Immature natural killer cell (primary cell): ENCODE measurements at places on chromosomes 2 and 18.

DNA sequence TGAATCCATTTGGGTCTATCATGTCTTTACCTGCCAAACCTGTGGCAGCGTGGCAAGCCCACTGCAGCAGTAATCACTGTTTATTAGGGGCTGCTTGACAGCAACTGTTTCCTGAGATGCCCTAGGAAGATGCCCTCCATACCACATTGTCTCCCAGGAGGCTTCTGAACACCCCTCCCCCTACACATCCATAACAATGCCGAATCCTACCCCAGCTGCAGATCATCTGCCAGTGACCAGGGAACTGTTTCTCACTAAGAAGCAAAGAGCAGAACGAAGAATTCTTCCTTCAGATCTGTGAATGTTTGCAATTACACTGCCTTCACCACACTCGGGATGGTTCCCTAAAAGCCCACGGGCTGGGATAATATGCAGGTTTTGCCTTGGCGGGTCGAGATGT is 127.8 kb downstream of the VIT start:
- no peak for DNase-seq

DNA sequence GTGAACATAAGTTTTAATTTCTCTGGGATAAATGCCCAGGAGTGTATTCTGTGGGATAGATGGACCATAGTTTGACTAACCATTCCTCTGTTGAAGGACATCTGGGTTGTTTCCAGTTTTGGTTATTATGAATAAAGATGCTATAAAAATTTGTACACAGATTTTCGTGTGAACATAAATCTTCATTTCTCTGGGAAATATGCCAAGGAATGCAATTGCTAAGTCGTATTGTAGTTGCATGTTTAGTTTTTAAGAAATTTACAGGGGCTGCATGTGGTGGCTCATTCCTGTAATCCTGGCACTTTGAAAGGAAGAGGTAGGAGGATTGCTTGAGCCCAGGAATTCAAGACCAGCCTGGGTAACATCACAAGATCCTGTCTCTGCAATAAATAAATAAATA is 6.9 kb upstream of the SLC11A1 start:
- DNase-seq, result no peak

- no peak for DNase-seq
Observed at GRCh38 chr2:233865838-233866237, 2.3 kb downstream of the MSL3B start.

DNA sequence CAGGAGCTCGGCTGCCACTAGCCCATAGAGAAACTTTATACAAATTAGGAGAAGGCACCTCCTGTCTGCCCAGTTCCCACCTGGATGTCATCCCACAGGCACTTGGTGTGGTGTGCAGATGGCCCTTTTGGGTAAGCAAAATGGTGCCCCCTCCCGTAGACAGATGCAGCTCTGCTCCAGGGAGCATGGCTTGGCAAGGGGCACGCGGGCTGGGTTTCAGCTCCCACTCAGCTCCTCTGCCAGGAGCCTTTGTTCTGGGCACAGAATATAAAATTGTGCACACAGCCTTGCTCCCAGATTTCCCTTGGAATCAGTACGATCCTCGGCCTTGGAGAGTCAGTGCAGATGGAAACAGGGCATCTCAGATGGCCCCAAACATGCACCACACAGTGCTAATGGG is 20.3 kb upstream of the KCNF1 start:
- no peak for DNase-seq

GRCh38 chr18:79588636-79589481 is 90.7 kb upstream of the CTDP1 start:
- DNase-seq, result no peak

- no peak for DNase-seq
Observed at GRCh38 chr2:44490726-44491125, 129.0 kb downstream of the CAMKMT start.

- no peak for DNase-seq
Observed at GRCh38 chr2:62787386-62787785, 81.9 kb downstream of the EHBP1 start.

DNA sequence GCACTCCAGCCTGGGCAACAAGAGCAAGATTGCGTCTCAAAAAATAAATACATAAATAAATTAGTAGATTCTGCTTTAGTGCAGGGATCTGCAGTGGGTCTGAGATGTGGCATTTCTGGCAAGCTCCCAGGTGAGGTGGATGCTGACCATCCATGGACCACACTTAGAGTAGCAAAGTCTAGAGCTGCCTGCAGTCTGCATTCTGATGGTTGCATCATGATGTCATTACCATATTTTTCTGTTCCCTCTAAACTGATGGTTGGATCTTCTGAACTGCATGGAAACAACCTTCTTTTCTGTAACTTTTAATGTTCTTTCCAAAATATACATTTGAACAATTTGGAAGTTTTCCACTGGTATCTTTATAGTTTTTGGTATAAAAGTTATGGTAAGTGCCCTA is 42.9 kb downstream of the MYL12B start:
- no peak for DNase-seq

DNA sequence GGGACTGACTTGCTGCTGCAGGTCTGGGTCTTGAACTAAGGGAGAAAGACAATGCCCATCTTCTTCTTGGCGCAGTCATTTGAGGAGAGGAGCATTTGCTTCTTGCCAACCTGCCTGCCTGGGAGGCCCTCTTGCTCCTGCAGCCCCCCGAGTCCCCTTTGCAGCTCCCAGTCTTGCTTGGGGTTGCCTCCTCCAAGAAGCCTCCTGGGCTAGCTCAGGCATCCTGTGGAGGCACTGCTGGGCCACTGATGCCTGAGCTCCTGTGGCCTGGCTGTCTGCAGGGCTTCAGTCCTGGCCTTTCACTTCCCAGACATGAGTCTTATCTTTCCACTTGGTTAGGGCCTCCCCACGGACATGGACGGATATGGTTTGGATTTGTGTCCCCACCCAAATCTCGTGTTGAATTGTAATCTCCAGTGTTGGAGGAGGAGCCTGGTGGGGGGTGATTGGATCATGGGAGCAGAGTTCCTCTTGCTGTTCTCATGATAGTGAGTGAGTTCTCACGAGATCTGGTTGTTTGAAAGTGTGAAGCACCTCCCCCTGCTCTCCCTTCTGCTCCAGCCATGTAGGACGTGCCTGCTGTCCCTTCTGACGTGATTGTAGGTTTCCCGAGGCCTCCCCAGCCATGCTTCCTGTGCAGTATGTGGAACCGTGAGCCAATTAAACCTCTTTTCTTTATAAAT is 17.3 kb downstream of the HPCAL1 start:
- no peak for DNase-seq
